ENCODE measurements at places on chromosomes 3 and 15. TPM values are rescaled to one million over a fixed set of nuclear protein-coding genes. Genes with fewer than 3 reads are reported as not detected.

Gene DUOX1
- 0.66 TPM for total RNA-seq

Gene NR2E3
- total RNA-seq = 0.52 TPM

GRCh38 chr3:26622621-26623418 is at the start of gene LRRC3B:
Gene LRRC3B, plus strand, starts transcription at chr3:26622772. Its CDS starts 86,901 bp downstream, at chr3:26709673.
- DNase-seq = no peak

GRCh38 chr15:56366211-56366610 is 985 bp downstream of the TEX9 start:
- DNase-seq = no peak

GRCh38 chr3:9399337-9399703 is 1.9 kb downstream of the SETD5 start:
- DNase-seq = no peak

DNA sequence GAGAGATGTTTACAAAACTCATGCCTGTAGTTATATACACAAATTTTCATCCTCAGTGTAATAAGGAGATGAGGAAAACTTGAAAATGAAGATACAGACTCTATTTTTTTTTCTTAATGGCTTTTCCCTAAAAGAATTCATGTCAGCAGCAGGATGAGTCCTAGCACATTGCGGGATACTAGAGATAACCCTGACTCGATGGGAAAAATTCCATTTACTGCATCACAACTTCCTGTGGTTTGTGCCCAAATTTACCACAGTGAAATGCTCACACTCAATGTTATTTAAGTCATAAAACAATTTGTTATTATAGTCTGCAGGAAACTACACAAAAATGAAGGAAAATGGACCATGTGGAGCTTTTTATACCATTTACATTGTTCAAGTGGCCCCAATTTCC is 581.9 kb upstream of the ZNF717 start:
- no peak for DNase-seq

DNA sequence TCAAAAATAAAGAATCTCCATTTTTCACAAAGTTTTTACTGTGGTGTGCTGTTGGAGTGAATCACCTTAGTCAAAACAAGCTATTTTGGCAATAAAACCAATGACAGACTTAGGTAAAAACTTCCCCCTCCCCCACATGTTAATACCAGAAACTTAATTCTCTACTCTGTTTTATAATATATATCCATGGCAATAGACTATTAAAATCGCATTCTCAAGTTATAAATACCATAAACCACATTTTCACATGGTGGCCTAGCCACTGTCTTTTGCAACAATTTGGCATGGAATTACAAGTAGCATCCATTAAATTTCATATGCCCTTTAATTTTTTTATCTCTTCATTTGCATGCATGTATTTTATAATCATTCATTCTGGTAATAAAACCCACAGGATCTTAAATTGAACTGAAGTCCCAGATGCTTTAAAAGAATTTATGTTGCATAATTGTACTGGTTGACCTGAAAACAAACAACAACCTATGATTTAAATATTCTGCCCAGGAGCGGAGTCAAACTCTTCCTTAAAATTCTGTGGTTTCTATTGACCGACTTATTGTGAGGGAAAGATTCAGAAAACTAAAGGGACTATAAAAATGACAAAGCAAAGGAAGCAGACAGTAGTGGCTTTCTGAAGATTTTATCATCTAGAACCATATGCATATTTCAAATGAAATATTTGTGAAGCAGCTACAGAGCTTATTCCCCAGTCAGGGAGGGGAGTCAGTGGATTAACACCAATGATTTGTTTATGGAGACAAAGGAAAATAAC is 229.0 kb upstream of the TBL1XR1 start:
- no peak for DNase-seq

Measured in body of pancreas (tissue), 4 donors.